ENCODE measurements at places on chromosomes 6 and 20.

- peak; percentile 97 for DNase-seq
These were observed 26.7 kb upstream of the SRC start for GRCh38 chr20:37319151-37319671.

GRCh38 chr6:124872361-124873065 is 89.7 kb upstream of the RNF217 start:
- DNase-seq: no peak

DNA sequence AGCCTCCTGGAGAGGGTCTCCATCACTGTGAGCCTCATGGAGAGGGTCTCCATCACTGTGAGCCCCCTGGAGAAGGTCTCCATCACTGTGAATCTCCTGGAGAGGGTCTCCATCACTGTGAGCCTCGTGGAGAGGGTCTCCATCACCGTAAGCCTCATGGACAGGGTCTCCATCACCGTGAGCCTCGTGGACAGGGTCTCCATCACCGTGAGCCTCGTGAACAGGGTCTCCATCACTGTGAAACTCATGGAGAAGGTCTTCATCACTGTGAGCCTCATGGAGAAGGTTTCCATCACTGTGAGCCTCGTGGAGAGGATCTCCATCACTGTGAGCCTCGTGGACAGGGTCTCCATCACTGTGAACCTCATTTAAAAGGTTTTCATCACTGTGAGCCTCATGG is 140.0 kb downstream of the ERMARD start:
- DNase-seq: no peak

DNA sequence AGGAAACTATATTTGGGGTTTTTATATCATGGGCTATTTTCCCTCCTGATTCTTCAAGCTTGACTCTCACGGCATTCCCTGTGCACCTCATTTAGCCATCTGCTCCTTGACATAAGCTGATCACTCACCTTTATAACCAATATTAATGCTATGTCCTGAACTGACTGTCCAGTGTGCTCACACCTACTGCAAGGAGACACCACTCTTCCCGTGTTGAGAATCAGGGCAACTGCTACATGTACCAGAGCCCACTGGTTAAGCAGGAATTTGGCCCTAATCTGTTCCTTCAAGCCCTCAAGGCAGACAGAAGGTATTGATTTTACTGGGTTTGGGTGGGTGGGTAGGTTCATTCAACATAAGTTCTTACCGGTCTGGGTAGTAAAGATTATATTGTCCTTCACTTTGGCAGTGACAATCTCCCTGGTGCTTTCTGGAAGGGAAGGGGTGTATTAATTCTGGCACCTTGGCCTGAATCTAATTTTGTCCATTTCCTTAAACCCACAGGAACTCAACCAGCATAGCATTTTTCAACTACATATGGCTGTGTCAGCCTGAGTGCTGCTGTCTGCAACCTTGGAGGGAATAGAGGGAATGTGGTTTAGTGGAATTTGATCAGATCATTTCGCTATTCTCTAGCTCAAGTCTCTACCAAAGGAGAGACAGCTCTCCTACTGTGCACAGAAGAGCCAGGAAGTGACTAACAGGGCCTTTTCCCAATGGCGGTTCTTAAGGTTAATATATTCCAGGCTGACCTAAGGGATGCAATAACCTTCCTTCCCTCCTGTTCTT is 293.2 kb downstream of the BTBD9 start:
- DNase-seq: peak; percentile 38

DNA sequence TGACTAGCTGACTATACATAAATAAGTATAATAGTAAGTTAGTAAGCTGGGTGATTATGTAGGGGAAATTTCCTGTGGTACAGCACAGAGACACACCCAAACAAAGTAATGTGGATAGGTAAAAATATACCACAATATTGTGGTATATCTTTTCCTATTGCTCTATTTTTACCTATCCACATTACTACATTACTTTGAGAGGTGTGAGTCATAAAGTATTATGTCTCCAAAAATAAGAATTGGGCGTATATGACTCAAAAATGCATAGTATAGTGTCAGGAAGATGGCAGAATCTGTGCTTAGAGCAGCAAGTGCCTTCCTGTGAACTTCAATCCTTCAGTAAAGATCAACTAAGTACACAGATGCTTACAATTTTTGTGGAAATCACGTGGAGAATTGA is 2.7 kb upstream of the SIRPG start:
- no peak for DNase-seq

DNA sequence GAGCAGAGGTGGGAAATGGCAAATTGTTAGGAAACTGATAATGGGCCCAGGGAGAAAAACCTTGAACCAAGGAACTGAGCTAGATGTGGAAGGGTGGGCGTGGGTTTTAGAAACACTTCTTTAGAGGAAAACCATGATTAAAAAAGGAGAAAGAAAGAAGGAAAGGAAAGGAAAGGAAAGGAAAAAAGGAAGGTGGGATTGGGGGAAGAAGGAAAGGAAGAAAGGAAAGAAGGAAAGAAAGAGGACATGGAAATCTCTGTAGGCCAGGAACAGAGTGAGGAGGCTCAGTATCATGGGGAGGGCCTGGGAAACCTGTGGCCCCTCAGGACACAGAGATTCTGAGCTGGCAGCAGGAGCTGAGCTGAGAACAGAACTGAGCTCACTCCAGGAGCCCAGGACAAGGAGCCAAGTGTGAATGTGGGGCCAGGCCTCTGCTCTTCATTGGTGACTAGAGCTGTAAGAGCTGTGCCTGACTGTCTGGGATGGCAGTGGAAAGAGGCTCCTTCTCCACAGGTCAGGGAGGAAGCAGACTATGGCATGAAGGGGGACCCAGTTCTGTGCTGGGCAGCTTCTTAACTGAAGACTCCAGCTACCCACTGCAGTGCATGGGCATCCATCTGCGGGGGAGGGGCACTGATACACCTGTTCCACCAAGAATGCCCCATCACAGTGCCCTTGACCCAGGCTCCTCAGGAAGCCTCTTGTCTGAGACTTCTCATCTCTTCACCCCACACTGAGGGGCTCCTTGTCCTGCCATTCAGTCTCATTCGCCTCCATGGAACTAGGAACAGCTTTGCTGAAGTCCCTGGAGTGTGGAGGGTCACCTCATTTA is 116.1 kb upstream of the BACH2 start:
- DNase-seq: no peak

DNA sequence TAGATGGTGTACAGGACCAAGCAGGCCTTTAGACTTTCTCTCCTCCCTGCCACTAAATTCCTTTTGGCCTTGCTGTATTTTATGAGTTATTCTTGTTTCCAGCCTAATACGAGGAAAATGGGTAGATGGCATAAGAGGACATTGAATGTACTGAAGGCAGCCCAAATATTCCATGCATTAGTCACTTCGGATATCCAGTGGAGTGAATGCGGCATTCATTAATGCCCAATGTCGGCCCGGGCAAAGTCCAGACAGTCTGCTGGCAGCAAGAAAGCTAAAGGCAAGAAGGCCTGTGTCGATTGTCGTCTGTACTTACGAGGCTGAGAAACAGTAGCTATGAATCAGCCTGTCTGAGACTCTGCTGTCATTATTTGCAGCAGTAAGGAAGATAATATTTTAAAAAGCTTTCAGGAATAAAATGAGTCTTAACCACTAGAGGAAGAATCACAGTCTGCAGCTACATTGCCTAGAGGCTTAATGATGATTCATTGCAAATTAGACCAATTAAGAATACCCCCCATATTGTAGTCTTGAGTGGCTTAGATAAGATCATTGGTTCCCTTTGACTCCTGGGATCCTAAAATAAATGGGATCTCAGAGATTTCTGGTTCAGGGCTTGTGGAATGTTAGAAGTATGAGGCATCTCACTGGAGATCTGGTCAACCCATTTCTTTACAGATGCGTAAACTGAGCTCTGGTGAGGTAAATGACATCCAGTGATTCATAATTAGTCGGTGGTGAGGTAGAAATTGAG is 534.1 kb upstream of the JAG1 start:
- peak; percentile 15 for DNase-seq

- DNase-seq: no peak
These were observed 33.4 kb upstream of the INSM1 start for GRCh38 chr20:20334489-20334888.

DNA sequence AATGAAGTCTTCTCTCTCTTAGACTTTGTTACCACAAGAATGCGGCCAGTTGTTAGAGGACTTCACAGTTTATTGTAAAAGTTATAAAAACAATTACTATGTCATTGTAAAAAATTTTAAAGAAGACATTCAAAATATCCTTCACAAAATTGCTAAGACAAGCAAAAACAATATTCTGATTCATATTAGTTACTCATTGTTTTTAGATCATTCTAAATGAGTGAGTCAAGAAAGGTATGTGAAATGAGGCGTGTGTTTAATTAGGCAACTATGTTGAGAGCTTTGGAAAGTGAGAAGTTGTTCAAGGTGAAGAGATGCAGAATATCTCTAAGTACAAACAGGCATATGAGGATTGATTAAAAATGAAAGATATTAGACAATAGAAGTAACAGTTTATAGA is 875.3 kb downstream of the EYS start:
- no peak for DNase-seq

DNA sequence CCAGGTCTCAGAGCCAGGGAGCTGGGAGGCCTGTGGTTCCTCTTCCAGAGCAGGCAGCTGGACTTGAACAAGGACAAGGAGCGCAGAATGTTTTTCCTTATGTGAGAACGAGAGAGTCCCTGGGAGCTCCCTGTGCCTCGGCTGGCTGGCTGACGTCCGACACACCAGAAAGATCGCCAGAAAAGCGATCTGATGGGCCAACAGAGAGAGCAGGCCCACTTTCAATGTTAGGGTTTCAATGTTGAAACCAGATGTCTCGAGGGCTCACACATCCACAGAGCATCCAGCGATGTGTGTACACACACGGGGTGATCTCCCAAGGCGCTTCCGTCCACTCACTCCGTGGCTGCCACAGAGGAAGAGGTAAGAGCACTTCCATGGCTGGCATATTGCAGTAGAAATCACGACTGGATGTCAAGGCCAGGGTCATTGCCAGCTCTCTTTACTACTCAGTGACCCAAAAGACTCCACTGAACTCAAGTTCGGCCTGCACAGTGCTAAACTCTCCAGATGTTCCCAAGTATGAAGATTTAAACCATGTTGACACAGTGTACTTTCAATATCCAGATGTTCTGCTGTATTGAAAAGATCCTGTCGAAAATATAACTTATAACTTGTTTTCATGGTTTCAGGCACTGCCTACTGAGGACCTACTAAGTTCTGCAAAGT is 70.8 kb upstream of the FOXC1 start:
- no peak for DNase-seq

GRCh38 chr6:91562955-91563354 is 976.1 kb upstream of the MAP3K7 start:
- DNase-seq: no peak

DNA sequence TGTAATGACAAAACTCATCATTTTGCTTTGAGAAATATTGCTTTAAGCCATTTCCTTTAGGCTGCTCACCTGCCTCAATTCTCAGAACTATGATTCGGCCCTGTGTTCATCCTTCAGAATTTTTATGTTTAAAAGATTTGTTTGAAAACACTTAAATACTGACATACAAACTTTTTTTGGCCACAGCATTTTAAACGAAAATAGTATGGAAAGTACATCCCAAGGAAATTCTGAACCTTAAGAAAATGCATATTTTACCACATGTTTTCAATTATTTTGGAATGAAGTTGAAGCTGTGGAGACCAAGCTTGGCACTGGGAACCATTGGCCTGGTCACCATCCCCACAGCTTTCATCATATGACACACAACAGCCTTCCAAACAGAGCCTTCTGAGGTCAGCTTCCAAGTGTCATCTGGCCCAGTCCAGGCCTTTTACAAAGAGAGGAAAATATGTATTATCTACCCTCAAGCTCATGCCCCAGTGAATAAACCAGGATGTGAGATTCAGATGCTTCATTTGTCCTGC is 83.3 kb downstream of the SOD2 start:
- DNase-seq: no peak

DNA sequence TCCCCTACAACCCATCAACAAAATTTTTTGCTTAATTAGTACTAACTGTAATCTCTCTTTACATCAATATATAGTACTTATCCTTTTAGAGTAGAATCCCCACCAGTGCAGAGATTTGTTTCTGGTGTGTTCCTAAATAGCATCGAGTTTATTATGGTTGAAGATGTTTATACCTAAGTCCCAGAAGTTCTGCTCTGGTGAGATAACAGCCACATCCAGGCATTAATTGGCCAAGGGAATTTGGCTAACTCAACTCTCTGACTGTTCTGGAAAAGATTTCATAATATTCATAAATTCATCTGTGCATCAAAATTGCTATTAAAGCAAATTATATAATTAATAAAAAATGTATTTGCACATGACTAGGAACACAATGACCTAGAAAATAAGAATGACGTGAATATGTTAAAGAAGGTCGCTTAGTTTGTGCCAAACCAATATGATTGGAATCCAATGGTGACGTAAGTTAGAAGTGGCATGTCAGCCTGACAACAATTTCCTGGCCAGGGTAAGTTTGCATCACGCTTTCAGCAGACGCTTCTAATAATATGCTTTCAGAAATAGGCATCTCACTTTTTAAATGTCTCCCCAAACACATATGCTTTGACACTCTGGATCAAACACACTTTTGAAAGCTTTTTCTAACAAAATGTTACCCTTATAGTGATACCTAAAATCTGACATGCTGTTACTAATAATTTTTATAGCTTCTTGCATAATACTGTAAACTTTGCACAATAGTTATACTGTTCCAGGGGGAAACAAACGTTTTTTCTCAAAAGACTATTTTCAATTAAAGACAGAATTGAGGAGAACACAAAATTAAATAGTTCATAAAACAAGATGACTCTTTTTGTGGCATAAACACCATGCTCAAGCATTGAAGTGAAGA is 236.7 kb downstream of the TENT5A start:
- peak; percentile 82 for DNase-seq

GRCh38 chr20:62717933-62718332 is 9.3 kb downstream of the NTSR1 start:
- no peak for DNase-seq

GRCh38 chr6:24431045-24431451 is 28.3 kb downstream of the MRS2 start:
- peak; percentile 59 for DNase-seq

Measured in fibroblast of villous mesenchyme (primary cell).